ENCODE measurements at places on chromosomes 13 and 19.

DNA sequence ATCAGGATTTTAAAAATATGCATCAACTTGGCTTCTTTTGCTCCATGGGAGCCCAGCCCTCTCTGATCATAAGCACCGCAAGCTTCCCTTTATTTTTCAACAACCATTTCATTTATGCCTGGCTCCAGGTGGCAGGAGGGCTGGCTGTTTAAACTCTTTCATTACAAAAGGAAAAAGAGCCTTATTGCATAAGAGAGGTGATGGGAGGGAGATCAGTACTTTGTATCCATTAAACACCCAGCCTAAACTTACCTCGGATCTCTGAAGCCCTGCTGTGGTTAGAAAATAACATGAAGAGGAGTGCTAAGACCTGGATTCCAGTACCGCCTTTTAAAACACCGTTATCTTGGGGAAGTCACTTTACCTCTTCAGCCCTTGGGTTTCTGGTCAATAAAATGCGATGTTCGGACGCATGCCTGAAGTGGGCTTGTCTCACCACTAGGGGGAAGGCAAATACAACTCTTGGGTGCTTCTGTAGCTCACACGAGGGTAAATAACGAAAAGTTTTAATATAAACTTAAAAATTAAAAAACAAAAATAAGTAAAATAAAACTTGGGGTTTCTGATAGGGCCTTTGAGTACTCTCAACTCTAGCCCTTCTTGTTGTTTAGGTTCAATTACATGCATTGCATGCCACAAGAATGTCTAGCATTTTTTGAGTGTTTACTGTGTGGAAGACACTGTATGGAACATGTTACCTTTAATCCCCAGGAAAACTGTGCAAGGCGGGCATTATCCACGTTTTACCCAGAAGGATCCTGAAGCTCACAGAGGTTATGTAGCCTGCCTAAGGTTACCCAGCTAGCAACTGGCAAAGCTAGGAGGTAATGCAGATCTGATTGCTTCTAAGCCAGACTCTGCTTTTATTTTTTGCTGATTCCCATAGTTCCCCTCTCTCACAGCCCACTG, 240.3 kb downstream of the LMO7 start:
- peak; percentile 59 for DNase-seq

DNA sequence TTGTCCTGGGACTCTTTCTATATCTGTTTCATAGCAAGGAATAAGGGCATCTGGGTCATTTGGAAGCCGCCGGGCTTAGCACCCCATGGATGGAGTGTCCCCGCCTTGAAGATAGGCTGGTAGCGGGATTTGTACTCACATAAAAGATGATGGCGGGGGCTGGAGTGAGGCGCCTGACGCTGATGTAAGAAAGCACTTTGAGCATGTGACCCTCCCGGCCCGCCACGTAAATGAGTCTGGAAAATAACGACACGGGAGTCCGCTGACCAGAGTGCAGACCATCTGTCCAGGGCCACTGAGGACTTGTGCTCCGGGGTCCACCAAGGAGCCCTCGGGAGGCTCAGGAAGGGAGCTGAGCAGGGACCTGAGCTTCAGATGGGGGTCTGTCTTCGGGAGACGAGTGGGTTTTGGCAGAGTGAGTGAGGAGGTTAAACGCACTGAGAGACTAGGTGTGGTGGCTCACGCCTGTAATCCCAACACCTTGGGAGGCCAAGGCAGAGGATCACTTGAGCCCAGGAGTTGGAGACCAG, 25.8 kb downstream of the SLC7A9 start:
- DNase-seq: no peak

DNA sequence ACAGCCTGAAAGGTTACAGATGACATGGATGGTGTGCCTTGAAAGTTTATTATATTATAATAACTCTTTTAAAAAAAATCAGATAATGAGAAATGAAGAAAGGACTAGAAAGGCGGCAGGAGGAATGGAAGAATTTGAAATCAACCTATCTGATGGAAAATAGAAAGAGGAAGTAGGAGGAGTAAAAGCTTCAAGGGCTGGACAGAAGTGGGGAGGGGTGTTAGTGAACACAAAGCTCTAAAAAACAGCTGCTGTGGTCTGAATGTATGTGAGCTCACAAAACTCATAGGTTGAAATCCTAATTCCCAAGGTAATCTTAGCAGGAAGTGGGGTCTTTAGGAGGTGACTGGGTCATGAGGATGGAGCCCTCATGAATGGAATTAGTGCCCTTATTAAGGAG, 19.5 kb downstream of the CCDC70 start:
- no peak for DNase-seq

DNA sequence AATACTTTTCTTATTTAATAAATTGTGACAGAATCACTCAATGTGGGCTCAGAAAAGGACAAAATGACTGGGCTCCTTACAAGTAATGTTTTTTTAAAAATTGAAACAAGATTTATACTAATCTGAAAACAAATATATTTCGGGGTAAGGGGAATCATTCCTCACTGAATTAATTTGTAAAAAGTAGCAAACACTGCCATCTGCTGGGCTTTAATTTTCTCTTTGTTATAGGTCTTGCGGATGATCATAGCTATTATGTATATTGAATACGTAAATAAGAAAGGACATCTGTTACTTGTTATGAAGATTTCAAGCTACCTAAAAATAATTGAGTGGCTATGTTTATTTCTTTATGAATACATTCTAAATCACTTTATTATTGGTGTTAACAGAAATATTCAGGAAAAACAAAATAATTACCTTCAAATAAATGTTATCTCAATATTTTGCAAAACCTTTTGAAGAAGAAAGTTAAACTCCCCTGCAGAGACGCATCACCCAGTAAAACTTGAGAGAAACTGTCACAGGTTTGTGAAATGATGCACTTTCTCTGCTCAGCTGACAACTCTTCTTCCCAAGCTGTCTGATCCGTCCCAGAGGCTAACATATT, 17.8 kb upstream of the ENOX1 start:
- DNase-seq: peak; percentile 77

- DNase-seq: no peak
Measured at GRCh38 chr19:33699754-33700407, 78.1 kb downstream of the CHST8 start.

DNA sequence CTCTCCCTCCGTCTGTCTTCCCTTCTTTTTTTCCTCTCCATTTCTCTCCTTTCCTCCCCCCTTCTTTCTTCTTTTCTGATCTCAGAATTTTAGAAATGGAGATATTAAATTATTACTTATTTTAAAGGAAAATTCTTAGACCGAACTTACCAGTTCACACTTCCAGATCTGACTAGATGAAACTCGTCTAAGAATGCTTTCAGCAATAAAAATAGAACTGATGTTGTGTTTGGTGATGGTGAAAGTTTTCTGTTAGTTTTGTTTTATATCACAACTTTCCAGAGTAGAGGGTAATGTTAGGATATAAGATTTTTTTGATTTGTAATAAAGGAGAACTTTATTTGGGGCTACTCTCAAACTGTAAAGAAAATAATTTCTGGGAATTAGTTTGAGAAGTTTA, 29.9 kb downstream of the UCHL3 start:
- DNase-seq: no peak

DNA sequence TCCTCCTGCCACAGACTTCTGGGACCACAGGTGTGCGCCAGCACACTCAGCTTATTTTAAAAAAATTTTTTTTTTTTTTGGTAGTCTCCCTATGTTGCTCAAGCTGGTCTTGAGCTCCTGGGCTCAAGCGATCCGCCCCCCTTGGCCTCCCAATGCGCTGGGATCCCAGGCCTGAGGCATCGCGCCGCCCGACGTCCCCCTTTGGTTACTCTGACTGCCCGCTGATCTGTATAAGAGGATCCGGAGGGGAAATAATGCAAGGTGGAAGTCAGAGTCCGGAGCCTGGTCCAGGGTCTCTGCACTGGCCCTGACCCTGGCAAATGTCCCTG, 486 bp upstream of the ZNF805 start:
- no peak for DNase-seq

Data from DMS53 (cell line).